Activated CD4-positive, alpha-beta T cell treated with anti-CD3 and anti-CD28 coated beads, Interleukin-2, Interleukin-4, amounts not matched to agents 100 ng/mL and 50 ng/mL, durations not matched to agents 16 hours and 8 hours (primary cell): ENCODE measurements at places on chromosomes 7 and 10.

- DNase-seq, result no peak
Observed at GRCh38 chr7:152959610-152960009, 200.1 kb downstream of the ACTR3B start.

DNA sequence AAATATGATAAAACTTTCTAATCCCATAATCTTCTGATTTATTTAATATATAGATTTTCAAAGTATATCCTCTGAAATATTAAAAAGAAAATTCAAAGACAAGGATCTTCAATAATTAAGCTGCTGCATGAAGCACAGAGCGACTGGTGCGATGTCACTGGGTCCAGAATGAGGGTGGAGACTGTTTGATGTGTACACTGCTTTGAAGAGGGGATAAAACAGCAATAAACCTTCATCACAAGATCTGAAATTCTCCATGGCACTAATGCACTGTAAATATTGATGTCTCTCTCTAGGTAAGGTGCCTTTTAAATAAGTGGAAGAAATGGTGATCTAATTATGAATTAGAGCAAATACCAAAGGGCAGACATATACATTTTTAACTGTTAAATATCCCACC lies 337.8 kb downstream of the PARD3 start:
- DNase-seq, result no peak

DNA sequence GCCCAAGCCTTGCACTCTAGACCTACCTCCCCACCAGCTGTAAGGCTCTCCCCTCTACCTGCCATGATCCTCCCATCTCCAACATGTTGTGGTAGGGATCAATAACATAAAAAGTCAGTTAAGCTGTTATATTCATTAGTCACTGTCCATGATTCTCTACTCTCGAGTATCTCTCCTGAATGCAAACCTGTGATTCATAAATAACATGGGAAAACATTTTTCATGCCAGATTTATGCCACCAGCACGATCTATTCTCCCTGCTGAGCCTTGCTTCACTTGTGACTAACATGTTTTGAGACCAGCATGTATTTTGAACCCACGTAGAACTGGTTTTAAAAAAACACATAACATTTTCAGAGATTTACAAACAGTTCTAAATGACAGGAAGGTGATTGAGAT lies 30.3 kb downstream of the TMEM168 start:
- no peak for DNase-seq

GRCh38 chr10:6563731-6564130 lies 16.3 kb downstream of the PRKCQ start:
- no peak for DNase-seq

GRCh38 chr10:45000138-45000751 lies 478 bp upstream of the ZNF22 start:
- no peak for DNase-seq

GRCh38 chr7:112481121-112481736 lies 438 bp downstream of the LSMEM1 start:
- DNase-seq, result no peak

DNA sequence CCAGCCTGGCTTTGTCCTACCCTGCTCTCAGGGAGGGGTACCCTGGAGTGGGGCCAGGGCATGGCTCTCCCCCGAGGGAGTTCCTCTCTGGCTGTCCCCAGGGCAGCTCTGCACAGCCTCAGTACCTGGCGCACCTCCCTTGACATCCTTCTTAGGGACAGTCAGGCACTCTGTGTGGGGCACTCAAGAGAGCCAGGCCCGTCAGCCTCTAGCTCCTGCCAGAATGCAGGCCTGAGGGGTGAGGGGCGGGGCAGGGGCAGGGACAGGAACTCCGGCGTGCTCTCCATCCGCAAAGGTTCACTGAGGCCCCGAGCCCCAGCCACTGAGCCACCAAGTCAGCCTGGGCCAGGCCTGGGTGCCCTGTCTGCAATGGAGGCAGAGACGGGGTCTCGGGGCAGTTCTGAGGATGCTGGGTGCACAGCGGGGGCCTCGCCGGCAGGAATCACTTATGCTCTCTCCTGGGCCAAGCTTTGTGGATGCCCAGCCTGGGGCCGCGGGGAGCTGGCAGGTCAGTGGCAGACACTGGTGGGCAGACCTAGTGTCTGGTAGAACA lies 10.1 kb downstream of the LIMK1 start:
- peak; percentile 1 for DNase-seq

- no peak for DNase-seq
Observed at GRCh38 chr10:101777619-101778145, 1.8 kb upstream of the FGF8 start.

GRCh38 chr7:47941136-47941844 lies 7.0 kb downstream of the PKD1L1 start:
- no peak for DNase-seq

GRCh38 chr10:28946479-28946878 lies 269.2 kb downstream of the BAMBI start:
- DNase-seq, result no peak

GRCh38 chr7:90552521-90552920 lies 43.6 kb upstream of the CDK14 start:
- no peak for DNase-seq

GRCh38 chr10:103839872-103840739 lies 15.3 kb downstream of the SH3PXD2A start:
- DNase-seq, result no peak

DNA sequence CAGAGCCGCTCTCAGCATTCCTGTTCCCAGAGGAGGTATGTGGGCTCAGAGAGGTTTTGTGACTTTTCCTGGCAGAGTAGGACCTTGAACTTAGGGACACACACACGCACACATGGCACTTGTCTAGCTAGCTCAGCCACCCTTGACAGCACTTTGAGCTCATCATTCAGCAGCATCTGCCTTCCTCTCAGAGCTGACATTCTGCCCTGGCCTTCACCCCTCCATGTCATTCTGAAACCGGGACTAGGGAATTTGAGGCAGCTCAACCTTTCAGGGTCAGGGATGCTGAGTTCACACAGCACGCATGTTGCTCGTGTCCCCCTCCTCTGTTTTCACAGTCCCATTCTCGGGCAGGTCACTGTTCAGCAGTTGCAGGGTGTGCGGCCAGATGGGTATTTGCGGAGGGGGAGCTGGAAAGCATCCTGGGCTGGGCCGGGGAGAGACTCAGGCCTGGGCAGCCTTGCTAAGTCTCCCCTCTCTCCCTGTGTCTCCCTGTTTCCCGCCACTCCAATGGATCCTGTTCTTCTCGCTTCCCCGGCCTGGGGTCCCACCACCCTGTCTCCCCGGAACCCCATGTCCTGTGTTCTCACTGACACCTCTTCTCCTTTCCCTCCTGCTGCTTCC lies 78.0 kb downstream of the COL13A1 start:
- DNase-seq, result no peak

DNA sequence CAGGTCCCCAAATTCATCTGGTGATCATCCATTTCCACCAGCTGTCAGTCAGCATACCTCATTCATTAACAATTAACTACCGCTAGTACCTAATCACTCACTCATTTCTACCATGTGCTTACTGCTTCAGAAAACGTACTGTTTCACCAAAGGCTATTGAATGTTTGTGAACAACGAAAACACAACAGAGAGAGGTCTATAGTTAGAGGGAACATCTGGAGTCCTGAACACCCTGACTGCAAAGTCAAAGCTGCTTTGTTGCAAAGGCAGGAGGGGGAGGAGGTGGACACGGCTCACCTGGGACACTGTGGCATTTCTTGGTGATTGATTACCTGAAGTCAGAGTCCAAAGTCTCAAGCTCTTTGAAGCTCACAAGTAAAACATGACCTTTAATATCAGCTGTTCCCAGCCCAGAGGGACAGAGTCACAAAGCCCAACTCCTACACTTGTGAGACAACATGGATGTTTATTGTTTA lies 342.3 kb upstream of the ADARB2 start:
- DNase-seq, result no peak
